Globus pallidus (tissue), 1 donor: ENCODE measurements at places on chromosomes 5 and 9.

- DNase-seq = no peak
Observed at GRCh38 chr9:71587576-71588362, 180.5 kb downstream of the CEMIP2 start.

DNA sequence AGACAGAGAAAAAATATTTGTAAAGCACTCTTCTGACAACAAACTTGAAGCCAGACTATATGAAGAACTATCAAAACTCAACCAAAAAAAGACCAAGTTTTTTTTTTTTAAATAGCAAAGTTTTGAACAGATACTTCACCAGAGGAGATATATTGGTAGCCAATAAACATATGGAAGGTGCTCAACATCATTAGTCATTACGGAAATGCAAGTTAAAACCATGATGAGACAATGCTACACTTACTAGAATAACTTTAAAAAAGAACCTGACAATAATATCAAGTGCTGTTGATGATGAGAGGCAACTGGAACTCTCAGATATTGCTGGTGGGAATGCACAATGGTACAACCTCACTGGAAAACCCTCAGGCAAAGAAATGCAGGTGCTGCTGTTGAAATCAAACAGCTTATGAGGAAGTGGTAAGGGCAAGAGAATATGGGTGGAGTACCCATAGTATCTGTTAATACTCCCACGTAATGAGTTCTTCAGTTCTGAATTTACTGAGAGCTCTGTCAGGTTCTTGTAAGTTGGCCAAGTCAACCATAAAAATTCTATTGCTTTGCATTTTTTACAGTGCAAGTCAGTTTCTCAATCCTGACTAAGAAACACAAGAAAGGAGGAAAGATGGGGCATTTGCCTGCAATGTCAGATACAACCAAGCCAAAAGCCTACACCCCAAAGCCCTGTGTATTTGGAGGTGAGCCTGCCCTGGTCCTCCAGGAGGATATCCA, 87.3 kb upstream of the GNAQ start:
- no peak for DNase-seq

DNA sequence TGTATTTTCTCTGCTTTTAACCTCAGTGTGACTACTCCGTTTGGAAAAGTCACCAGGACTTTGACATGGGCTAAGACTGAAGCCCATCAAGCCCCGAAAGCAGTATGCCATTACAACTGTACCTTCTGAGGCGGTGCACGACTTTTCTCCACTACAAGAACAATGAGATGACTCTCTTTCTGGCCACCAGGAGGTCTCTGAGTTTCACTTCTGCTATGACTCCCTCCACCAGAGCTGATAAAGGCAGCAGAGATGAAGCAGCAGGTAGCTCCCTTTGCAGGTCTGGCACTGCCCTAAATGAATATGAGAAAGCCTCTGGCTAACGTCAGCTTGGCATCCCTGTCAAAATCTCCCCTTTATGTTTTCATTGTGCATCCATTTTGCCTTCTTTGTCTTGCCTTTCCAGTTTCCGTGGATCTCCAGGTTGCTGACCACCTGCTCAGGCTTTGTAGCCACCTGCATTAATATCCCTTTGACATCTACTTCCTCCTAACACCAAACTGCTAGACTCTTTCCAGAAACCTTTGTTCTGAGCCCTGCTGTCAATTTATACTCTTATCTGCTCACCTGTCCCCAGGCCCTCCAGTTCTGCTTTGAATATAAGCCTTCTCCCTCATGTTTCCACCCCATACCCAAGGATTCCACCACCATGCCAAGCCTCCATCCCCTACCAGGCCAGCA, 221.7 kb downstream of the ZNF608 start:
- DNase-seq = no peak

DNA sequence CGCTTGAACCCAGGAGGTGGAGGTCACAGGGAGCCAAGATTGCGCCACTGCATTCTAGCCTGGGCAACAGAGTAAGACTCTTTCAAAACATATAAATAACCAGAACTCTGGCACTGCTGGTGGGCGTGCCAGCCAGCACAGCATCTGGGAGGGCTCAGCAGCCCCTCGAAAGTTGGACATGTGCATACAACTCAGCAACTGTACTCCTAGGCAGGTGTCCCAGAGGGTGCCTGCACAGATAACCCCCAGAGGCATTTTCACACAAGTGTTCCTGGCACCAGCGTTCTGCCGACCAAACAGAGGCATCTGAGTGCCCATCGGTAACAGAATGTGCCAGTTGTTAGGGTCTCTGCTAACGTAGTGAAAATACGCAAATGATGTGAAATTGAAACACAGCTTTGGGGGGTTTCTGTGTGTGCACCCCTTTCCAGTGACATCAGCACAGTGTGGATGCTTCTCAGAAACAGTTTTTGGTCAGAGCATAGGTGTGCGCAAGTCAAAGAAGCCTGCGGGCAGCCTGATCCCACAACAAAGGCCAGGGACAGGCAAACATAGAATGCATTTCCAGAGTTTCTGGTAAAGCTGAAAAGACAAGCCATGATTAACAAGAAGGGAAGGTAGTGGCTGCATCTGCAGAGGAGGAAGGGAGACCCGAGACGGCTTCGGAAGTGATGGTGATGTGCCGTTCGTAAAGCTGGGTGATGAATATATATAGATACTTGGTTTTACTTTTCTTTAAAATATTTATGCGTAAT, 190.2 kb downstream of the CACNA1B start:
- no peak for DNase-seq
